ENCODE measurements at places on chromosomes 3 and 15.

DNA sequence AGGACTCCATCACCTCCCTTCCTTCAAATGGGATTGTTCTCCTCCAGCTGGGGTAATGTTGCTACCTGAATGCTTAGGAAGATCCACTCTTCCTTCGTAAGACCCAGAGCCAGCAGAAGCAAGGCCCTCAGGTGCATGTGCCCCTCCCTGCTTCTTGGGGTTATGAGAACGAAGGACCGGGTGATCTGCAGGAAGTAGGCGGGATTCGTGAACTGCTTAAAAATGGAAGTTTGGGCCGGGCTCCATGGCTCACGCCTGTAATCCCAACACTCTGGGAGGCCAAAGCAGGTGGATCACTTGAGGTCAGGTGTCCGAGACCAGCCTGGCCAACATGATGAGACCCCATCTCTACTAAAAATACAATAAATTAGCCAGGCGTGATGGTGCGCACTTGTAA is 8.0 kb downstream of the TLR9 start:
- no peak for DNase-seq

- no peak for DNase-seq
These were observed 44.6 kb downstream of the SH3BP5 start for GRCh38 chr3:15287565-15288330.

DNA sequence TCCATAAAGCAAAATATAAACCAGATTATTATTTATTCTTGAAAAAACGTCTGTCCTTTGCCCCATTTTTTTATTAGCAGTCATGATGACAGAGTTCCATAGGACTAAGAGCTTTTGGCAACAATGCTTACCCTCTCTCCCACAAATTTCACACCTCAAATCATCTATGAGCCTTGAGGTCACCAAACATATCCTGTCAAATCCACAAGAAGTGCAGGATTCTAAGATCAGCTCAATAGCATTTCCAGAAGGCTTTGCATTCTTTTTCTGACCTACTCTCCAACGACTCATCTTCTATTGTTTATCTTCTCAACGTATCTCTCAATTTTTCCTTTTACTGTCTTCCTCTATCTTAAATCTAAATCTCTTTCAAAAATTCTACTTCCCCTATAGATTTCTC is 619.1 kb upstream of the BCHE start:
- no peak for DNase-seq

GRCh38 chr15:36982430-36982829 is 117.9 kb downstream of the MEIS2 start:
- no peak for DNase-seq

DNA sequence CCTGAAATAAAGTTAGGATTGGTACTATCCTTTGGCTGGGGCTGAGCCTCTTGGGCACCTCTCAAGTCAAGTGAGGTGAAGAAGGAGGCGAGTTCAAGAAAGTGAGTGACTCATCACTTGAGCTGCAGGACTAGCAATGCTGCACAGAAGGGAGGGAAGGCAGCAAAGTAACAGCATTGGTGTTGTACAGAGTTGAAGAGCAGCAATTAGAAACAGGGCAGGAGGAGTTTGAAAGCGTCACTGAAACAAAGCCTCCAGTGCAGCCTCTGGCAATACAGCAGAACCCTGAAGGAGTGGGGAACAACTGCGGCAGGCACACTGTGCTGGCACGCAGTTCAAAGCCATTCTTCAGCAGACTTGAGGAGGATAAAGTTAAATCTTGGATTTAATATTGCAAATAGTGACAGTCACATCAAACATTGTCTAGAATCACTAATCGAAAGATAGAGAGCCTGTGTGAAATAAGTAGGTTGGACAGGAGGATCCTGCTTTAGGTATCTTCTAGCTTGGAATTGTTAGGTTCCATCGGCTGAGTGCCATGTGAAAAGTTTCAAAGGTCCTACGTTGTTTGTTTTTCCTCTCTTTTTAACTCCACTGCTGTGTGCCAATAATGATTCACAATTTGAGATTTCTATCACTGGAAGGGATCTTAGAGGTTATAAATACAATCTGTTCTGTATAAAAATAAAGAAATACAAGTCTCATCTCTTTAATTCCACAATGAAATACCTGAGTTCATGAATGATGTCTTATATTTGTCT is 479.8 kb downstream of the NAALADL2 start:
- DNase-seq = no peak

GRCh38 chr3:61809879-61810278 is 248.5 kb downstream of the PTPRG start:
- DNase-seq = no peak

DNA sequence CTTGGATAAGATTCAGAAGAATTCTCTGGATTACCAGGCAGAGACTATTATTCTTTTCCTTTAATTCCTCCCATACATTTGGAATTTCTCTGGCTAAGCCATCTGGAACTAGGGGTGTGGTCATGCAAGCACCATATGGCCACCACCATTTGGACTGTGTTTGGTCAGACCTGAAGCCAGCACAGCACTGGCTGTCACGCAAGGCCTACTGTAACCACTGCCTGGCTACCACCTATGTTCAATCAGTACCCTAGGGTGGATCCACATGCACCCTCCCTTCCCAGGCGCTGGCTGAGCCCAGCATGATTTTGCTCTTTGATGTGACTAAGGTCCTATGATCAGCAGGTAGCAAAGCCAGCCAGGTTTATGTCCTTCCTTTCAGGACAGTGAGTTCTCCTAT is 287.8 kb upstream of the GOLIM4 start:
- no peak for DNase-seq

DNA sequence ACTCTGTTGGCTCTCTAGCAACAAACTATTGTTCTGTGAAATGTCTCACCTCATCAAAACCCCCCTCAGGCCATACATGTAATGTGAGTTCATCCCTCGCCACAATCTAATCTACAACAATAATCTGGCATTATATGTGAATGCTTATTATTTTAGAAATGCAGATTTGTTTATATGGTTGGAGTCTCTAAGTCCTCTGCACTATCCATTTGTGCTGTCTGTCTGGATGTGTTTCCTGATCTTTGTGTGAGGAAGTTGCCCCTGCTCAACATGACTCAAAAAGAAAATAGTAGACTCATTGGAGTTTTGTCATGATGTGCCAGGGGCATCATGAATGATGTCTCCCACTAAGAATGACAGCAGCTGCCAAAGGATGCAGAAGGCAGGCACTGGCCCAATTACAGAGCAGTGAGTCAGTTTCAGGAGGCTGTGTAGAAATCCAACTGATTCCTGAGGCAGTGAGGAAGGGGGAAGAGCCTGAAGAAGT is 161.6 kb upstream of the PDZRN3 start:
- no peak for DNase-seq

DNA sequence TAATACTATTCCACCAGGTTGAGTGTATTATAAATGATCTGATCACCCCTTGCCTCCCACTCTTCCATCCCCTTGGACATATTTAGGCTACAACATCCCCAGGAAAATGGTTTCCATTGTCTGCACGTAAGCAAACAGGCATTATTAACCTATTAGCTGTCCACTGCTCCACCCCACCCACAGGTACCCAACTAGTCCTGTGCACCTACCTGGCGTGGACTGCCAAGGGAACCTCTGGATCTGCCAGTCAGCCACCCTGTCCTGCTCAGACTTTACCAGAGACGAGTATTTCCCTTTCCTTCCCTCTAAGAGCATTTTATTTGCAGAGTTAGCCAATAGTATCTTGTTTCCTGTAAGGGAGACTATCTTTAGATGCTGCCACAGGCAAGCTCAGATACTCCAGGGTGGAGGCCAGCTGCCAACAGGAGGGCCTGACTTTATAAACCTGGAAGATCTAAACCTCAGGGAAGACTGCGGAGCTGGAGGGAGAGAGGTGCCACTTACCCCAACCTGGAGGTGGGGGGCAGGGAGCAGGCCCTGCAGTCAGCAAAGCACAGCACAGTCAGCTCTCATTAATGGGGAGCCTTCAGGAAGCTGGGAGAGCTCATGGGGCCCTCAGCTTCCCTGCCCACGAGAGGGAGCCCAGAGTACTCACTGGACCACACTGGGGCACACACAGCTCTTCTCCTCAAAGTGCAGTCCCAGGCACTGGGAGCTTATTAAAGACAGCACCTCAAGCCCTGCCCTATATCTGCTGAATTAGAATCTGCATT is at the start of gene CX3CR1:
Gene CX3CR1, minus strand, starts transcription at position 292 of the 773 bp plus-strand sequence. CDS start 13,527 bp downstream, outside the sequence.
- DNase-seq = no peak

DNA sequence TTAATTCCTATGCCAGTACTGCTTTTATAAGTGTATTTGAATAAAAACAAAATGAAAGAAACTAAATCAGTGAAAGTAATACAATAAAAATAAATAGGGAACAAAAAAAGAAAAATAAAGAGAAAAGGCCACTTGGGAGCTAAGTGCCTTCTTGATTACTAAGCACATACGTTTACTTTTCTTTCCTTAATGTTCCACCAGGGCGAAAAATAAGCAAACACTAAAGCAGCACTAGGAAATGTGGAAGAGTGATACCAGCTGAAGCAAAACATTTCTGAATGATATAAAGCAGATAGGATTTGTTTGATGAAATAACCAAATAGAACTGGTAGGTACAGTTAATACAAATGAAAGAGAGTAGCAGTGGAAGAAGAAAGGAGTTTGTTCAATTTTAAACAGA is 132.8 kb upstream of the ZPLD1 start:
- no peak for DNase-seq

DNA sequence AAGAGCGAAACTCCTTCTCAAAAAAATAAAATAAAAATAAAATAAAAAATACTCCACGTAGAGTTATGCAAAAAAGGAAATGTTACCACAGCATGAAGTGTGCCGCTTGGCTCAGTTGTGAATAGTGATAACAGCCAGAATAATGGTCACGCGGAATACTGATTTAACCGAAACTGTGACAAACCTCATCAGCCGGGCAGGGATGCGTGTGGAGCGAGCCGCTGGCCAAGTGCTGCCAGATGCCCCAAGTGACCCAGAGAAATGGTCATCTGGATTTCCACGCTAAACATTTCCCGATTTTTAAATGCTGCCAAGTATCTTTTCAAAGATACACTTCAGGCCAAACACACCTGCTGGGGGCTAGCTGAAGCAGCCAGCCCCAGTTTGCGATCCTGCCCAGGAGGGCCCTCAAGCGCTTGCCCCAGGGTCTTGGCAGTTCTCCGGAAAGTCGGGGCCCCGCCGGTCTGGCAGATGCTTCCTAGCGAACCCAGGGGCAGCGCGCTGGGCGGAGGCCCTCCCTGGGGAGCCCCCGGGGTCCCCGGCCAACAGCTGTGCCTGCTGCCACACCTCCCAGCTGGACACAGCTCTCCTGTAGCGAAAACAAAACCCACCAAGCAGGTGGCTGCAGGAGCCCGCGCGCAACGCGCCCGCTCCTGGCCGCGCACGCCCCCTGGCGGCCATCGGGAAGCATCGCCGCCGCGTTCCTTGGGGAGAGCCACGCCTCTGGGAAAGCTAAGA is 35.1 kb downstream of the CMTM6 start:
- peak; percentile 58 for DNase-seq

- DNase-seq = no peak
These were observed 27.6 kb downstream of the GNB5 start for GRCh38 chr15:52163321-52164190.

GRCh38 chr3:155889212-155889611 is 18.8 kb downstream of the GMPS start:
- no peak for DNase-seq

DNA sequence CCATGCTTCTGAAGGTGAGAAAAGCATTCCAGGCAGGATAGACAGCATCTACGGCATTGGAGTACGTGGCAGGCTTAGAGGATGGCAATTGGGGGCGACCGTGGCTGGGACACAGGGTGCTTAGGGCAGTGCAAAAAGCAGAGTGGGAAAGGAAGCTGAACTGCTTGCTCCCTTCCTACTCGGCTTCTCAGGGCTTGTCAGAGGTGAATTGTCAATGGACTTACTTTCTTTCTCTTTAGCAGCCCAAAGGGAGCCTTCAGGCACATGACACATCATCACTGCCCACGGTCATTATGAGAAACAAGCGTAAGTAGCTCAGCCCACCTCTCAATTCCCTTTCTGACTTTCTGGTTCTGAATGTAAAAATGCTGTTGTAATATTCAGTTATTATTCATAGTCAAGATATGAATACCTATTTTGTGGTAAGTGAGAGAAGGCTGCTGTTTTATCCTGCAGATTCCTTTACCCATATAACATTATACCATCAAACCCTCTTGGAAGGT is 84.3 kb downstream of the KLHL25 start:
- DNase-seq = no peak

Measured in activated T-helper 1 cell treated with Interleukin-2 at 50 U/mL for 16 hours (primary cell).